ENCODE measurements at places on chromosomes 12 and 14.

DNA sequence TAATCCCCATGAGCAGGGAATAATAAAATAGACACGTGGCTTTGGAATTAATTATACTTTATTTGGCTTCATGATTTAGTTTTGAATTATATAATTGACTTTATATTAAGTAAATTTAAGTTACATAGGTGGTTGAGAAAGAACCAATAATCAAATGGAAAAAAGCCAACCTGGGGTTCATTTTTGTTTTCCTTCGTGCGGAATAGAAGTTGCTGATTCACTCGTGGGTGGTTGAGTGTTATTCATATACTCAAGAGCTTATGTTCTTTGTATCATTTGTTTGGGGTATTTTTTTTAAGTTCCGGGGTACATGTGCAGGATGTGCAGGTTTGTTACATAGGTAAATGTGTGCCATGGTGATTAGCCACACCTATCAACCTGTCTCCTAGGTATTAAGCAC, 58.0 kb downstream of the ZNF664 start:
- no peak for DNase-seq

GRCh38 chr14:74720526-74720925, 7.6 kb downstream of the FCF1 start:
- no peak for DNase-seq

DNA sequence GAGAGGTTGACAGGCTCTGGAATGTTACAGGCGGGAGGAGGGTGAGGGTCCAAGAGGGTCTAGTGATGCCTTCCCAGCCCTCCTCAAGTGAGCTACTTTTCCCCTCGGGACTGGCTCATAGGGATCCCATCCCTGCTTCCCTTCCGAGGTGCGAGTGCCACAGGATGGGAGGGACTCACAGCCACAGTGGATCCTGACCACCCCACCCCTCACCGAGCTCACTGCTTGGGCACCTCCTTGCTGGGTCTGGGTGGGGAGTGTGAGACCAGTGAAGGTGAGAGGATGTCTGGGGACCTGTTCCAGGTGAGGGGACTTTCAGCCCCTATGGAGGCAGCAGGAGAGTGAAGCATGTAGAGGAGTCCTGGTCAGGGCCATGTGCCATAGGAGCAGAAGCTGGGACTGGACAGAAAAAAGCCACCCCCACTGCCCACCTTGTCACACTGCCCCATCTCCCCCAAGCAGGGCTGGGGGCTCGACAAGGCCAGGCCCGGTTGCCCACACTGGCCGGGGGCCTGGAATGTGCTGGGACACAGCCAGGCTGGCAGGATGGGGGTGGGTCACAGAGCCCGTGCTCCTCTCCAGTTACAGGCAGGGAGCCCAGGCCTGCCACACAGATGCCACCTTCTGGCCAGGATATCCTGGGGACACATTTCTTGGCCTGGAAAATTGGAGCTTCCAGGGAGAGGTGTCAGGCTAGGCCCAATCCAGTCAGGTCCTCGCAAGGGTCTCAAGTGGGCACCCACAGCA, 1.7 kb upstream of the TNS2 start:
- no peak for DNase-seq

DNA sequence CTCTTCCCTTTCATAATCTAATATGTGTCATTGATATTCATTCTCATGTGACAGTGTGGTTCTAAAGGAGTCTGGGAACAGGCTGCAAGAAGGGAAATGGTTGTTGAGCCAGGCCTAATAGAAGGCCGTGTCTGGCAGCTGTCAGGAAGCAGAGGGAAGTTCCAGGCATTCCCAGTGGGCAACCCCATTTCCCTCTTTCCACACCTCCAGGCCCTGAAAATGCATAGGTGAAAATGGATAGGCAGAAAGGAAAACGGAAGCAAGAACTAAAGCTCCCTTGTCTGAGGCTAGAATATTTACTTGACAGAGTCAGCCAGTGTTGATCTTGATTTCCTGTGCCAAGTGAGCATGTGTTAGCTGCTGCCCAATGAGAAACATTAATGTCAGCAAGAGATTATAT, 97.7 kb downstream of the PPM1A start:
- DNase-seq: no peak

DNA sequence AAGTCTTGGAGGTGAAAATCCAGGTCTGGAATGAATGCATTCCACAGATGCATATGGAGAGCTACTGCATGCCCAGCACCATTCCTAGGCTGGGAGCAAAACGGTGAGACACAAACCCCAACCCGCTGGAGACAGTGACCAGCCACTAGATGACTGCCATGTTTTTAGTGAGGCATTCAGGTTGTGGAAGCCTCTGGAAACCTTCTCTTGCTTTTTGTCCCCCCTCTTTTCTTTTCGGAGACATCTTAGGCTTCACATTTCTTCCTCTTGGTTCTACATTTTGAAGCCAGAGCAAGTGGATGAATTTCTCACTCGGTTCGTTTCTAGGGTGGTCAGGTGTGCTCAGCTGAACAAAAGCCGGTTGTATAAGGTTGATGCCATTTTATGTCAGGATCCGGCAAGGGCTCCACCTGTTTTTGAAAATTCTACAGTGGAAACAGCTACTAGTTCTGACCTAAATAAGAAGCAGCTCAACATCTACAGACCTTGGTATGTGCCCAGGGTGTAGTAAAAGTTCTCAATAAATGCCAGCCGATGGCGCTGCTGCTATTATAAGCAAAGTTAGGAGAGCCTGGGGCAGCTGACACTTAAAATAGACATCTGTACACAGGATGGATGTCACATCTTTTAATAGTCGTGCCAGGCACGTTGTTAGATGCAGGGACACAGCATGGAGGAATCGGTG, 1.8 kb upstream of the ZNF839 start:
- DNase-seq: peak; percentile 37

- no peak for DNase-seq
Observed at GRCh38 chr14:75221797-75222196, 45.4 kb upstream of the TMED10 start.

- DNase-seq: no peak
Observed at GRCh38 chr12:41013881-41014642, 174.1 kb upstream of the PDZRN4 start.

- no peak for DNase-seq
Observed at GRCh38 chr12:61251076-61251475, 1009.1 kb upstream of the USP15 start.

DNA sequence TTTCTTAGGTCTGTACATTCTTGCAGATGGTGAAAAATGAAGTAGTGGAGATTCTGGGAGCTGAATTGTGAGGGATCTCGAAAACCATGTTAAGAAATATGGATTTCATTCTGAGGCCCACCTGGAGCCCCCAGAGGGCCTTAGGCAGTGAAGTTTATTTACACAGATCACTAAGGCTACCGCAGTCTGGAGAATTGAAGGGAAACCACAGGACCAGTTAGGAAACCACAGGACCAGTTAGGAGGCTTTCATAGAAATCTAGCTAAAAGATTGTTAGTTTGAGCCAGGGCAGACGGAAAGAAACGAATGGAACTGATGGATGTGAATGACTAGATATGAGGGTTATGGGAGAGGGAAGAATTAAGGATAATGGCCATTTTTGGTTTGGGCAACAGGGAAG, 7.2 kb downstream of the CBLN3 start:
- DNase-seq: no peak

GRCh38 chr12:98678236-98678945, 33.3 kb downstream of the APAF1 start:
- no peak for DNase-seq

- no peak for DNase-seq
Observed at GRCh38 chr12:14638066-14638465, 58.3 kb downstream of the GUCY2C start.

DNA sequence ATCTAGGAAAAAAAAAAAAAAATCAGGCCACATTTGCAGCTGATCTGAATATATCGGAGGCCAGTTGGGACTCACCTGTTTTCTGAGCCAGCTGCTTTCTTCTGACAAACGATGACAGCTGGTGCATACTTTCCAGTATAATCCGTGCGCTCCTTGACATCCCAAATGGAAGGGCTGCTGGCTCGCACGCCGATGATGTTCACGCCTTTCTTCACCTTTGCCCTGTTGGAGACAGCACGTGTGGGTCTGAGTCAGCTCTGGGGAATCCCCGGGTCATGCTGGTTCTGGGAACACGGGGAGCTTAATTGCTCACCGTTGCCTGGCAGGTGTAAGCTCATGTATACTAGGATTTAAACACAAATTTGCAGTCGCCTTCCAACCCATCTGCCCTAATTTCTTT, 372.8 kb downstream of the TMEM132D start:
- DNase-seq: no peak

- DNase-seq: no peak
Observed at GRCh38 chr12:103397536-103397935, 98.2 kb downstream of the C12orf42 start.

DNA sequence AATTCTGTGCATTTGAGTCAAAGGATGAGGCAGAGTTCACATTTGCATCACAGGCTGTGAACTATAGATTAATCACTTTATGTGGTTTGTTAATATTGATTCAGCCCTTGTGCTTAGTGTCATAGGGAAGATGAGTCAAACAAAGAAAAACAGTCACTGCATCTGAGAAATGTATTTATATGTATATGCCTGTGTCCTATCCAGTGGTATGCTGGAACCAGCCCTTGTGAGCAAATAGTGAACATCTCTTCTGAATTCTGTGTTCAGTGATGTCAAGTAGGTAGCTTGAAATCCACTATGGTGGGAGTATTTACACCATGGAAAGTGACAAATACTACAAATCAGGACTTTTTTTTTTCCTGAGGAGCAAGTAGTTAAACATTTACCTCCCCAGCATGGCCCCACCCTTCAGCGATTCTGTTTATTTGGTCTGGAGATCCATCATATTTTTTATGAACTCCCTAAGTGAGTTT, 128.5 kb downstream of the HMGA2 start:
- DNase-seq: no peak

DNA sequence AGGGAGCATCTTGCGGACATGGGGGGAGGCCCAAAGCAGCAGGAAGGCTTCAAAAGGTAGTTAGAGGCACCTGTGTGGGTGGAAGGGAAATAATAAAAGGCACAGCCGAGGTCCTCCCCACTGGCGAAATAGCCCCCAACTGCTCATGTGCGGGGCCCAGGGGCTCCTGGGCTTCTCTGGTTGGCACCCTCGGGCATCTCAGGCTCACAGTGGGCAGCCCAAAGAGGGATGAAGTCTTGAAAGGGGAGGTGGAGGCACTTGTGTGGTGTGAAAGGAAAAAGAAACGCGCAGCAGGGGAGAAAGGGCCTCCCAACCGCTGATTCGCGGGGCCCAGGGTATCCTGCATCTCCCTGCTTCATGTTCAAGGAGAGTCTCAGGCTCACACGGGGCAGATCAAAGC, 579.4 kb downstream of the ALG10 start:
- DNase-seq: no peak

DNA sequence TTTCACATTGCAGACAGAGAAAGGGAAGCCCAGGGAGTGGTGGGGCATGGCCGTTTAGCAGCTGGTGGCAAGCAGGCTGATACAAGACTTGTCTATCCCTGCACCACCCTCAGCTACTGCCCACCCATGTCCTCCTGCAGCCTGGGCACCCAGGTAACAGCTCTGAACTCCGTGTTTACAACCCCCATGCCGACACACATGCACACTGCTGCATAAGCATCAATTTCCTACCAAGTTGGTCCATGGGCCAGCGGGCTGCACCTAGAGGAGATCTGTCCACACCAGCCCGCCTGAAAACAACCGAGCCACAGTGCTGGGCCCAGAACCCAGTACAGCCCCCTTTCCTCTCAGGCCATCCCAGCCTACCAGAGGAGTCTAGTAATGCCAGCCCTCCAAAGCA, 75.9 kb upstream of the C14orf180 start:
- DNase-seq: no peak

GRCh38 chr12:55850401-55850800, 7.7 kb upstream of the MMP19 start:
- DNase-seq: no peak

- DNase-seq: peak; percentile 68
Observed at GRCh38 chr14:56117765-56118610, at the start of gene PELI2. Gene PELI2 (plus strand): TSS chr14:56118411. CDS start chr14:56118661, 250 bp downstream.

- DNase-seq: no peak
Observed at GRCh38 chr12:19517583-19517982, 78.3 kb downstream of the AEBP2 start.

DNA sequence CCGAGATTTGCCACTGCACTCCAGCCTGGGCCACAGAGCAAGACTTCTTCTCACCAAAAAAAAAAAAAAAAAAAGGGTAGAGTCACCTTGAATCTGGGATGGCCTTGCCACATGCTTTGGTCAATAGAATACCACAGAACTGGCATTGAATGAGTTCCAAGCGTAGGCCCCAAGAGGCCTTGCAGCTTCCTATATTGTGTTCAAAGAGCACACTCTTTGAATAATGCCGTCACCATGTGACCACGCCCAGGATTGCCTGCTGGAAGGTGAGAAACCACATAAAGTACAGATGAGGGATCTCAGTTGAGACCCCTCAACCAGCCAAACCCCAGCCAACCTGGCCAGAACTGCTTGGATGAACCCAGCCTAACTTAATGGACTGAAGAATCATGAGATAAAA, 239.2 kb upstream of the AMIGO2 start:
- no peak for DNase-seq

DNA sequence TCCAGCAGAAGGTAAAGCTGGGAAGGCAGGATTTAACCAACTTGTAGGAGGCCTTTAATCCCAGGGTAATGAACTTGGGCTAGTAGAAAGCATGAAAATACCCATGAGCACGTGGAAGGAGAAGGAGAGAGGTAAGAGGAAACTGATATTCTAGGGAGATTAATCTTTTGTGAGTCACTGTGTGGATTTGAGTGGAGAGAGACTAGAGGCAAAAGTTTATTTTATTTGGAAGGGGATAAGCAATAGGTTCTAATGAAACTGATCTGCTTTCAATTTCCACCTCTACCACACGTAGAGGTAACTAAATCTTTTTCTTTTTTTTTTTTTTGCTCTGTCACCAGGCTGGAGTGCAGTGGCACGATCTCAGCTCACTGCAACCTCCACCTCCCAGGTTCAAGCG, 52.1 kb downstream of the PTPN21 start:
- no peak for DNase-seq
